ENCODE measurements at places on chromosomes 6 and 20.

DNA sequence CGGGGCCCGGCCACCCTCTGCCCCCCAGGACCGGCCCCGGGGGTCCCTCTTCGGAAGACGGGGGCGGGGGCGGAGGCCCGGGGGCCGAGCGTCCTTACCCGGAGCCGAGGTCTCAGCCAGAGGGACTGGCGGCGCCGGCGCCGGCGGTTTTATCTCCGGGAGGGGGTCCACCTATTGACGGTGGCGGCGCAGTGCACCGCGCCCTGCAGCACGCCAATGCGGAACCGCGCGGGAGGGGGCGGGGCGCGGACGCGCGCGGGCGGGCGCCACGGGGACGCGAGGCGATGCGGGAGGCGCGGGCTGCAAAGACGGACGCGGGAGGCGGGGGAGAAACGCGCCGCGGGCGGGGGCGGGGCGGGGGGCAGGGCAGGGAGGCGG is at the start of gene EEF1A2:
EEF1A2 (minus strand) TSS at position 124 of the 378 bp plus-strand sequence. CDS start 1,320 bp downstream, outside the sequence.
- DNase-seq = peak; percentile 47

GRCh38 chr6:127176146-127176545 is 57.7 kb downstream of the RSPO3 start:
- no peak for DNase-seq

DNA sequence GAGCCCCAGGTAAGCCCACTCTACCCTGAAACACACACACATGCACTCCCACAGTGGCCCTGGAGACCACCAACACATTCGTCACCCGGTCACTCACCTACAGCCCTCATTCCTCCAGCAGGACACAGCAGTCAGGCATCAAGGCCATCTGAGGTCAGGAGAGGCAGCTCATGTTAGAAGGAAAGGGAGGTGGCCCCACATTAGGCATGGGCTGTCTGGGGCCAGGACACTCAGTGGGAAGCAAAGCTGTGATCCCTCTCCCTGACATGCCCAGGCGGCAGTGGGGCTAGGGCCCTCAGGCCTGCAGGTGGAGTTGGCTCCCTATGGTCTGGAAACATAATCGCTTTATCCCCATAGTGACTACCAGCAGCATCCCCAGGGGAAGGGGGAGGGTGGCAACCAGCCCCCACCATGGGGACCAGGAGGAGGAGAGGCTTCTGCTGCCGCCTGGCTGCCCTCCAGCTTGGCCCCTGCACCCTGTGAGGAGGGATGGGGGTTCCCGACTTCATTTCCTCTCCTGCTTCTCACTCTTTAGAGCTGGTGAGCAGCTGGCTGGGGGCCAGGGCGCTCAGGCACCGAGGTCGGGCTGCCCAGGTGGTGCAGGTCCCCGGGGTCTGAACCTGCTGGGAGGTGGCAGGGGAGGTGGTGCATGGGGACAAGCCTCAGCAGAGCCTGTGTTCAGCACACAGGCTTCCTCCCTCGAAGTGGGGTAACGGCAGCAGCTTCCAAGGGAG is 76.6 kb upstream of the CST7 start:
- peak; percentile 59 for DNase-seq

DNA sequence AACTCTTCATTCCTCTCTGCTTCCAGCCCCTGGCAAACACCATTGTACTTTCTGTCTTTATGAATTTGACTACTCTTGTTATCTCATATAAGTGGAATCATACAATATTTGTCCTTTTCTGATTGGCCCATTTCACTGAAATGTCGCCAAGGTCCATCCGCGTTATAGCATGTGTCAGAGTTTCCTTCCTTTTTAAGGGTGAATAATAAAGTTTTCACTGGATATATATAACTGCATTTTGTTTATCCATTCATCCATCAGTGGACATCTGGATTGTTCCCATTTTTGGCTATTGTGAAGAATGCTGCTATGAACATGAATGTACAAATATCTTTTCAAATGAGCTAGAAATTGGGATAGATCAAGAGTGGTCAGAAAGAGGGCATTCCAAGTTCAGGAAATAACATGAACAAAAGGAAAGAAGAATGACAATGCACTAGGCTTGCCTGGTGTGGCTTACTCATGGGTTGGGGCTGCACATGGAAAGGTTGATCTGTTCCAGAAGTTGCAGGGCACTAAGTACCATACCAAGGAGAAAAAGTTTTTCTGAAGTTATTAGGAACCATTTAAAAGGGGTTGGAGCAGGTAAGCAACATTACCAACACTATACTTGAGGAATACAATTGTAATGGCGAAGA is 10.0 kb upstream of the L3MBTL3 start:
- DNase-seq = no peak

- no peak for DNase-seq
These were observed 497.0 kb downstream of the CDH26 start for GRCh38 chr20:60455272-60455671.

GRCh38 chr6:116400328-116400727 is 29.6 kb downstream of the DSE start:
- DNase-seq = no peak

DNA sequence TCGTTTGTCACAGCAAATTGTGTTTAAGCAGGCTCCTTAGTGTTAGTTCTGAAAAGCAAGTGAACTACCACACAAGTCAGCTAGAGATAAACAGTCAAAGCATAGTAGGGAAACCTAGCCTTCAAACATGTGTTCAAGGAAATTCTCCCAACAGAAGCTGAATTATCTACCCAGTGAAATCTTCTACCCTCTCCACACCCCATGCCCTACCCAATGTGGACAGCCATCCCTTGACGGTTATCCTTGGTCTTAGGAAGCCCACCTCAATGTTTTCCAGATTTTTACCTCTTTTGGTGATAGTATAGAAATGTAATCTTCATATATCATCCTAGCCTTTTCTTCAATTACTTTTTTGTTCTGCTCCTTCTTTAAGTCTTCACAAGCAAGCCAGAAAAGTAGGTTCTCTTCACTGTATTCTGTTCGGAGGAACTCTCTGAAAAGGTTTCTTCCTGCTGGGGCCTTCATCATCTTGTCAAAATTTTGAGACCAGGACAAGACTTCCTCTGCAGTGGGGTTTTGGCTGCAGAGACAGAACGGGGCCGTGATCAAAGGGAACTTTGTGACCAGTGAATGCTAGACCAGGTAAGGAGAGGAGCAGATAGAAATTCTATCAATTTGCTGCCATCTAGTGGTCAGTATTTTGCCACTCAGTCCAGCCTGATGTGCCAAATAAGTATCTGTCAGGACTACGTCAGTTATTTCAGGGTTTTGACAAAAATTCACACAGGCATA is 21.6 kb upstream of the MTRF1L start:
- DNase-seq = peak; percentile 76

DNA sequence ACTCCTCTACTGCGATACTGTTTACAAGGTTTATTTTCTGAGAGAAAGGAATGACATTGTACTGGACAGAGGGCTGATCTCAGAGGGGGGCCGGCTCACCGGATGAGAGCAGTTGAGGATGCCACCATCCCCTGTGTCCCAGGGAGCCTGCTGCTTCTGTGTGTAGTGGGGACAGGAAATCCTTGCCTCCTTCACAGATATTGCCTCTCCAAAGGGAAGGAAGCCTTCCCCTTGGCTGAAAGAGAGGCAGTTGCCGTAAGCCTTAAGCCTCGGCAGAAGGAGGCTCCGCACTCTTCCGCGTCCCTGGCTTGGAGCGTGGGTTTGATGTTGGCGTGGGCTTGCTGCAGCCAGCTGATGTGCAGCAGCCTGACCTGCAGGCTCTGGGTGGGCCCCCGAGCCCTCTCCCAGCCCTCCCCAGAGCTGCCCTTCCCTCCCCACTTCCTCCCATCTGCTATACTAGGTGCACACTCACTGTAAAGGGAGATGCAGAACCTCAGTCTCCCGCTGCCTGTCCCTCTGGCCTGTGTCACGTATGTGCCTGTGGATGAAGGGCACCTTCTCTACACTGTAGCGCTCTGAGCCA is 45.7 kb upstream of the RPS6KA2 start:
- no peak for DNase-seq

GRCh38 chr6:82217018-82217586 is 30.4 kb downstream of the IBTK start:
- no peak for DNase-seq

DNA sequence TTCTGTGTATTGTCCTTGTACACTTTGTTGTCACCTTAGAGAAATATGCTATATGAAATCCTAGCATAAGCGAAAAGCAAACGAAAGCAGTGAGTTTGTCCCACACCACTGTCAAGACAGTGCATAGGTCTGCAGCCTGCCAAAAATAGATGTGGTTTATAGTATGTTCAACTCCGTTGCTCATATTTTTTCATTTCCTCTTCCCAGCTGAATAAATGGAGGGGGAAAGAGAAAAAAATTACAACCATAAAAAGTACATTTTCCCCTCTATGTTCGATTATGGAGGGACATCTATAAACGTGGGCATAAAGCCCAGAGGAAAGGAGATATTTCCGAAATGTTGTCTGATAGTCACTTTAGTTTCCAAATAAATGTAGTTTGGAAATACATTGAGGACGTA is 25.8 kb downstream of the PRL start:
- no peak for DNase-seq

GRCh38 chr6:81906041-81906440 is 153.6 kb upstream of the TENT5A start:
- DNase-seq = no peak
